ENCODE measurements at places on chromosomes 16 and 17.

DNA sequence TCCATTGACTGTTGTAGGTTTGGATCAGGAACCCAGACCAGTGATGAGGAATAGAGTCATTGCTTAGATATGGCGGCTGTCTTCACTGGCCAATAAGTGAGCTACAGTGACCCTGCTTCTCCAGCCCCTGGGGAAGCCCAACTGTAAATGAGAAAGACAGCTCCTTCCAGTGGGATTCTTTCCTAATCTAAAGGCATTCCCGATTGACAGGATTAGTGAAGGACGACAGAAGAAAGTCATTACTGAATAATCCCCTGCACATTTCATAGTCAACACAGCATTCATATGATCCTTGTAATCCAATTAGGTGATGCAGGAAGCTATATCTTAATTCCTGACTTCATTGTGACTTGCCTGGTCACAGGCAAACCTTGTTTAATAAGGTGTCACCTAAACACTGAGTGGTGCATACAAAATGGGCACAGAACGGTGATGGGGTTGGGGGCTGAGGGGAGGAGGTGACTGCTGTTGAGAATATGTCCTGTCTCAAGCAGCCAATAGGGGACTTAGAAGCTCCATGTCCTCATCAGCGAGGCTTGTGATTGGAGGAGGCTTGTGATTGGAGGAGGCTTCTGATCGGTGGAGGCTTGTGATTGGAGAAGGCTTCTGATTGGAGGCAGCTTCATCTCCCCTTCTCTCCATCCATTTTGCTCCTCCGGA is 242.6 kb downstream of the XYLT1 start:
- DNase-seq = no peak

DNA sequence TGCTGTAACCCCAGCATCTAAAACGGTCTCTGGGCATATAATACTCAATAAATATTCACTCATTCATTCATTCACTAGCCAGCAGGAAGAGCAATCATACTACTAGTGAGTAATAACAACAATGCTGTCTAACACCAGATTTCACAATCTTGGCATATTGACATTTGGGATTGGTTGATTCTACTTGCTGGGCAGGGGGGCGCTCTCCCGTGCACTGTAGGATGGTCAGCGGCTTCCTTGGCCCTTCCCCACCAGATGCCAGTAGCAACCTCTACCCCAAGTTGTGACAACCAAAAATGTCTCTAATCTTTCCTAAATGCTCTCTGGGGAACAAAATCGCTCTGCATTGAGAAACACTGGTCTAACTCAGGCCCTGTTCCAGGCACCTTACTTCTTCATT is 20.7 kb downstream of the WFDC1 start:
- DNase-seq = no peak

GRCh38 chr16:78505544-78506366 is 406.3 kb downstream of the WWOX start:
- DNase-seq = no peak

- no peak for DNase-seq
Observed at GRCh38 chr16:3401719-3402397, 843 bp downstream of the ZNF174 start.

GRCh38 chr17:2705888-2706795 is 5.4 kb downstream of the CLUH start:
- DNase-seq = no peak

GRCh38 chr17:43010667-43011308 is 4.2 kb downstream of the IFI35 start:
- no peak for DNase-seq

GRCh38 chr16:30636599-30636998 is 14.2 kb upstream of the PRR14 start:
- no peak for DNase-seq

DNA sequence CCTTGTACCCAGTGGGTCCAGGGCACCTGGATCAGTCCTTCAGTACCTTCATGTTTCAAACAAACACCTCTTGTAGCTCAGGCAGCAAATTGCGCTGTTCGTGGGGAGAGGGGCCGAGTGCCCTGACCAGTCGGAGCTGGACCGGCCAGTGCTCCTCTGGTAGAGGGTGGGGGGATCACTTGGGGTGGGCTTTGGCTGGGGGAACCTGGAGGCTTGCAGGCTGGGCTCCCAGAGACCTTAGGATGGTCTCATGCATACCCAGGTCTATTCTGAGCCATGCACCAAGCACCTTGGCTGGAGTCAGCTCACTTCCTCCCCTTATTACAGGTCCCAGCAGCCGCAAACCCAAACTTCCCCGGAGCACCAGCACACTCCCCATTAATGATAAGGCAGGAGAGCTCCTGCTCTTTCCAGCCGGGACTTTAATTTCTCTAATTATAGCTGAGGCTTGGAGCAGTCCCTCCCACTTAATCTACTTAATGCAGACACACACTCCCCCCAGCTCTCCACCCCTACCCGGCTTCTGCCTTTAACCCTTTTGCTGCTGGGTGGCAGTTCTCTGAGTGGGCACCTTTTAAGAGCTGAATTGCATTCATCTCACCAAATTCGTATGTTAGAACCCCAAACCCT is 26.3 kb upstream of the MGAT5B start:
- DNase-seq = no peak

- DNase-seq = no peak
Observed at GRCh38 chr16:24611310-24611709, 71.9 kb downstream of the RBBP6 start.

All from stimulated activated CD8-positive, alpha-beta memory T cell treated with anti-CD3 and anti-CD28 coated beads, Interleukin-4, amount 100 ng/mL, for 1 hour (primary cell).